ENCODE measurements at places on chromosomes 3 and 15. TPM values are rescaled to one million over a fixed set of nuclear protein-coding genes. Genes with fewer than 3 reads are reported as not detected.

Gene SLC2A2
- not detected for total RNA-seq

Gene HCN4
- total RNA-seq = not detected

Gene HYAL1
- 0.42 TPM for total RNA-seq

Gene CYP1A2
- not detected for total RNA-seq

Gene NR2E3
- under 0.01 TPM for total RNA-seq

Gene LINS1
- total RNA-seq = 13.4 TPM

Gene HCLS1
- 6.5 TPM for total RNA-seq

Gene GRM7
- not detected for total RNA-seq

Gene C3orf85
- total RNA-seq = not detected

Gene SYNPR
- not detected for total RNA-seq

Gene CLDN16
- total RNA-seq = 0.23 TPM

Gene CCR8
- not detected for total RNA-seq

Gene SH2D7
- not detected for total RNA-seq

Gene GPR87
- 0.09 TPM for total RNA-seq

Gene CFAP100
- total RNA-seq = not detected

Gene FOXB1
- not detected for total RNA-seq

Gene WNT7A
- not detected for total RNA-seq

Gene IL5RA
- total RNA-seq = not detected

Gene PRR20G
- not detected for total RNA-seq

Gene OIP5
- 0.59 TPM for total RNA-seq

Gene CCR9
- total RNA-seq = not detected

Gene HYKK
- total RNA-seq = 4.2 TPM

Gene C15orf39
- total RNA-seq = 6.4 TPM

Gene DGKG
- 6.7 TPM for total RNA-seq

Gene A4GNT
- not detected for total RNA-seq

Gene AMIGO3
- total RNA-seq = not detected

Gene DUOXA2
- total RNA-seq = not detected

Gene SEMA5B
- not detected for total RNA-seq

Gene GP9
- not detected for total RNA-seq

Gene PLA2G4D
- total RNA-seq = not detected

Gene C3orf18
- 9.7 TPM for total RNA-seq

Gene PLA2G4E
- not detected for total RNA-seq

Gene RTP3
- not detected for total RNA-seq

Gene MTMR10
- 24.0 TPM for total RNA-seq

Gene SLC9A9
- total RNA-seq = 2.8 TPM

Gene CKMT1A
- total RNA-seq = not detected

Gene ATP13A4
- 0.89 TPM for total RNA-seq

Gene CLDN1
- total RNA-seq = 10.4 TPM

Gene GABRR3
- total RNA-seq = not detected

Gene IL17RD
- total RNA-seq = 3.0 TPM

Gene NPAP1
- total RNA-seq = not detected

Gene GPR149
- not detected for total RNA-seq
